ENCODE measurements at places on chromosomes 2 and 18.

- no peak overlapping the region for H3K27ac ChIP-seq
- no peaks in the 10 kb centered on the region for H3K4me1 ChIP-seq
- no peak overlapping the region for H3K4me3 ChIP-seq
- H3K36me3 ChIP-seq: no peaks in the 10 kb centered on the region
Observed at GRCh38 chr2:65316072-65316471, 88.4 kb downstream of the ACTR2 start.

DNA sequence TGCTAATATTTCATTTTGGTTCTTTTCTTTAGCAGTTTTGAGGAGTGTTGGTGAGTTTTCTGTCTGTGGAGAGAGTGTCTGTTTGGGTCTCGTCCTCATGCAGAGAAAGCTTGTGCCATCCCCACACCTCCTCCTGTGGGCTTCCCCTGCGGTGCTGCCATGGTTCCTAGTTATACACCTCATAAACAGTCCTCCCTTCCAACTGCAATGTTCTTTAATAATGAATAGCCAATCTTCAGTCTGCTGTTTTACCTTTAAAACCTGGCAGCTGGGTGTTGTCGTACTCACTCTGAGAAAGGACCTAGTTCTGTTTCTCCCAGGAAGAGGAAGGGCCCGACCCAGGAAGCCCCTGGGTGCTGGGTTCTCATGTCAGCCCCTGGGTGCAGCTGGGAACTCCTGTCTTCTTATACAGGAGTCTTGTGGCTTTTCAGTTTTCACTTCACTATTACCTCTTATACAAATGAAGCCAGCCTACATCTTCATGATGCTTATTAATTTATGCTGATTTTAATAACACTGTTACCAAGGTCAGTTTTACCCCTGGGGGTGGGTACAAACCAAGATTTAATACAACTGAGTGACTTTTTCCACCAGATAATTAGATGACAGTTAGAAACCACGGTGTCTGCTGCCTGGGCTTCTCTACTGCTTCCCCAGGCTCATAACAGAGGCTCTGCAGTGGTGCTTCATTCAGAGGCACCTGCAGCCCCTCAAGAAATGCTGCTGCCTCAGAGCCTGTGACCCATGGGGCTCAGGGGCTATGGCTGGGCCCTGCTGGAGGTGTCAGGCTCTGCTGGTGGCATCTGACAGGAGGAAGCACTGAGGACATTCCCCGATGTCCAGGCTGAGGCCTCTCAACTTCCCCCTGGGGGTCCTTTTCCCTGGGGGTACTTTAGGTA lies 59.1 kb downstream of the COA5 start:
- H3K4me1 ChIP-seq: no peaks in the 10 kb centered on the region
- no peaks in the 10 kb centered on the region for H3K27me3 ChIP-seq
- H3K36me3 ChIP-seq: peaks cover 22% of the 10 kb centered on the region
- no peak overlapping the region for H3K4me3 ChIP-seq

DNA sequence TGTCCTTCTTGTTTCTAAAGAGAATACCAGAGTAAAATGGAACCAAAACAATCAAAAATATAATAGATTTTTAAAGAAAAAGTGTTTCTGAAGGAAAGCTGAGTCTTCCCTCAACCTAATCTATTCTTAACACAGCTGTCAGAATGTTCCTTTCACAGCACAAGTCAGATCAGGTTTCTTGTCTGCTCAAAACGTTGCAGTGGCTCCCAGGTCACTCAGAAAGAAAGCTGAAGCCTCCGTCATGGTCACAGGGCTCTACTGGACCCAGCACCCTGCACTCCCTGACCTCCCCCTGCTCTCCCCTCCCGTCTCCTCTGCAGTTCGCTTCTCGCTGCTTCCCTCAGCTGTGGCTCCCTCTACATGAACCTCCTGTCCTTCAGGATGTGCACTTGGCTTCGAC lies 90.7 kb upstream of the PTPRM start:
- no peaks in the 10 kb centered on the region for H3K4me1 ChIP-seq
- no peaks in the 10 kb centered on the region for H3K36me3 ChIP-seq
- H3K27me3 ChIP-seq: no peaks in the 10 kb centered on the region
- no peak for DNase-seq

DNA sequence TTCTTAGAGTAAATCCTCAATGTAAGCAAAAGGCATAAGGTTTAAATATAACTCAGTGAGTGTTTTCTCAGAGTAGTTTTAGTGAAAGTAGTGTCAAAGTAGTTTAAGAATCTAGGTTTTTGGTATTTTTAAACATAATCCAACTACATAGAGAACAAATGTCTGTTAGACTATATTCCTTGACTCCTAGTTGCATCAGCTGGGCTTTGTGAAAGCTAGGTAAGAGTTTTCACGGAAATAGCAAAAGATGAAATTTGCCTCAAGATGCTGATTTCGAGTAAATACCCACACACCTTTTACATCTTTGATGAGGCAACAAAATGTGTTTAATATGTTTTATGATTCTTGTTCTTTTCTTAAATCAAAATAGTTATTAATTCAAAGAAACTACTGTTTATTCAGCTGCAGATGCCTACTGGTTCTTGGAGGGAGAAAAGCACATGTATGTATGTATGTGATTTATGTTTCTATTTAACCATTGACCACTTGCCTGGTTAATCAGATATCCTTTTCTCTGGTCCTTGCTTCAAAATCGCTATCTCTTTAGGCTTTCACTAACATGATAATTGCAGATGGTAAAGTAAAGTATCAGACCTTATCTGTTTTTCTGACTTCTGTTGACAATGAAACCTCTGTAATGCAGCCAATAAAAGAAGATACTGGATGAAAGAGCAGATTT lies 117.4 kb upstream of the NOSTRIN start:
- no peaks in the 10 kb centered on the region for H3K36me3 ChIP-seq
- no peaks in the 10 kb centered on the region for H3K4me1 ChIP-seq
- no peak for DNase-seq
- no peaks in the 10 kb centered on the region for H3K27me3 ChIP-seq

- no peak overlapping the region for H3K4me3 ChIP-seq
- H3K27ac ChIP-seq: no peak overlapping the region
- no peaks in the 10 kb centered on the region for H3K4me1 ChIP-seq
- H3K36me3 ChIP-seq: no peaks in the 10 kb centered on the region
Observed at GRCh38 chr18:63831080-63831788, 56.0 kb downstream of the SERPINB7 start.

DNA sequence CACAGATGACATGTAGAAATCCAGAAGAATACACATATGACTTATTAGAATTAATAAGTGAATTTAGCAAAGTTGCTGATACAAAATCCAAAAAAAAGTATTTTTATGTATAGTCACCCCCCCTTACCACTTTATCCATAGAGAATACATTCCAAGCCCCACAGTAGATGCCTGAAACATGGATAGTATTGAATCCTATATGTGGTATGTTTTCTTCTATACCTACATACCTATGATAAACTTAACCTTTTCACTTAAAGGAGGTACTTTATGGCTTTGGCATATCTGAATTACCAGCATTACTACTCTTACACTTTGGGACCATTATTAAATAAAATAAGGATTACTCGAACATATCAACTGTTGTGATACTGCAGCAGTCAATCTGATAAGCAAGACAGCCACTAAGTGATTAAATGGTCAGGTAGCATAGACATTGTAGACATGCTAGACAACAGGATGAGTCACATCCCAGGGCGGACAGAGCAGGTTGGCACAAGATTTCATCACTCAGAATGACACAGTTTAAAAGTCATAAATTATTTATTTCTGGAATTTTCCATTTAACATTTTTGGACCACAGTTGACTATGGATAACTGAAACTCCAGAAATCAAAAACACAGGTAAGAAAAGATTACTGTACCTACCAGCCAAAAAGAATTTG lies 208.2 kb upstream of the CHAC2 start:
- H3K36me3 ChIP-seq: no peaks in the 10 kb centered on the region
- H3K4me3 ChIP-seq: no peak overlapping the region
- no peak overlapping the region for H3K27ac ChIP-seq
- no peaks in the 10 kb centered on the region for H3K4me1 ChIP-seq
- DNase-seq: no peak
- no peaks in the 10 kb centered on the region for H3K27me3 ChIP-seq

DNA sequence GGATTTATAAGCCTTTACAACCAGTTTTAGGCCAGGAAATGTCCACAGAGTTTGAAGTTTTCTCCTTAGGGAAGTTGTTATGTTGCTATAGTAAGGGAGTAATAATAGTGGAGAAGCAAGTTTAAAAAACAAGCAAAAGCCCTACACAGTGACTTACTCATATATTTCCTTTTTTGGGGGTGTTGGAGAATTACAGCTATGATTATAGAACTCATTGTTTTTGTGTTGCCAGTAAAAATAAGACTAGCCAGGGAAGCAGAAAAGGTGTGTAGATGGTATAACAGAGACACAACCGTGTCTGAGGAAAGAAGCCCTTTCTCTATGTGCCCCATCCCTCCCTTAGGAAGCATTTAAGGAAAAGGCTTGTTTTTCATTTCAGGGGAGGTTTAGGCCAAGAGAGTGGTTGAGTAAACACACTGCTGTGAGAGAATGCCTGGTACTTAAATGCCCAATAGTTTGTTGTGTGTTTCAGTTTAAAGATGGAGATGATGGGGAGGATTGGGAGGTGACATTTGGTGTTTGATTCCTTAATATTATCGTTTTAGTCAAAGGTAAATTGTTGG lies 2.3 kb downstream of the VAPA start:
- no peaks in the 10 kb centered on the region for H3K36me3 ChIP-seq
- no peaks in the 10 kb centered on the region for H3K27me3 ChIP-seq
- peak overlapping the region; percentile 17 for H3K4me3 ChIP-seq
- H3K27ac ChIP-seq: peak overlapping the region; percentile 98
- no peak for DNase-seq

DNA sequence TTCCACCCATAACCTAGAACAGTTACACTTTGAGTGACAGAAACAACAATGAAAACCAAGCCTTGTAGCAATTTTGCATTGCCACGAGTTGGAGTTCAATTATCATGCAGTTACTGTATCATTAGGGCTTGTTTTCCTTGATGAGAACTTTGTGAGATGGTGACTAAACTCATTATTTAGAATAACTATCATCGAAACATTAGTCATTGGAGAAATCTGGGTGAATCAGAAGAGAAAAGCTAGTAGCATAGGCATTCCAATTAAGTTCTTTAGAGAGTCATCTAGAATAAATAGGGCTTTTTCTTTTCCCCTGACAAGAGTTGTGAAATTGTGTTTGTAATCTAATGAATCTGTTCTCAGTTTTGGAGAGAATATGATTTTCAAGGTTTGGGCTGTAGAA lies 122.8 kb upstream of the DOCK10 start:
- no peaks in the 10 kb centered on the region for H3K27me3 ChIP-seq
- no peak for DNase-seq
- H3K4me1 ChIP-seq: no peaks in the 10 kb centered on the region
- H3K4me3 ChIP-seq: no peak overlapping the region
- no peak overlapping the region for H3K27ac ChIP-seq

DNA sequence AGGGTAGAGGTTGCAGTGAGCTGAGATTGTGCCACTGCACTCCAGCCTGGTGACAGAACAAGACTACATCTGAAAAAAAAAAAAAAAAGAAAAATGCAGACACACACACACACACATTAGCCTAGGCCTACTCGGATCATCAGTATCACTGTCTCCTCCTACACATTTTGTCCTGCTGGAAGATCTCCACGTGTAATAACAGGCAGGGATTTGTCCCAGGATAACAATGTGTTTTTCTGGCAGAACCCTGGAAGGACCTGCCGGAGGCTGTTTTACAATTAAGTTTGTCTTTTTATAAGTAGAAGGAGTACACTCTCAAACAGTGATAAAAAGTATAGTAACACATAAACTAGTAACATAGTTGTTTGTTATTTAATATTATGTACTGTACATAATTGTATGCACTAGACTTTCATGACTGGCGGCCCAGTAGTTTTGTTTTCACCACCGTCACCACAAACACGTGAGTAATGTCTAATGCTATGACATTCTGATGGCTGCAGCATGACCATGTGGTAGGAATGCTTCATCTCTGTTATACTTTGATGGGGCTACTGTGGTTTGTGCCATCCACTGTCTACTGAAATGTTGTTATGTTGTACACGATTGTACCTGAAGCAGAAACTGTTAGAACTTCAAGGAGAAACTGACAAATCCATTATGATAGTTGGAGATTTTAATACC lies 130.6 kb downstream of the ATP9B start:
- no peaks in the 10 kb centered on the region for H3K27me3 ChIP-seq
- H3K4me3 ChIP-seq: no peak overlapping the region
- H3K27ac ChIP-seq: no peak overlapping the region
- H3K4me1 ChIP-seq: no peaks in the 10 kb centered on the region
- DNase-seq: no peak

DNA sequence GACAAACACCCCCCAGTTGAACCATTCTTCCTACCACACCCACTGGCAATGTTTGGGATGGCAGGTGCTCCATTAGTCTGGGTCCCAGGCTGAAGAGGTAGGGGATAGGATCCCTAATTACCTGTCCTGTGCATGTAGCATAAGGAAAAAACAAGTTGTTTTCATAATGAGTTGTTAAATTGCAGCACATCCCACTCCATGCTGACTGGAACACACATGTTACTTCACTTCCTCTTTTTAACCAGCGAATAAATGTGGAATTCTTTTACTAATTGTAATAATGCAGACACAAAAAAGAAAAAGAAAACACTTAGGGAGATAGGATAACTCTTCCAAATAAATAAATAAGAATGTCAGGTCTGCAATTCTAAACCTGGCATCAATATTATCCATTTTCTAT lies 11.8 kb upstream of the CBLN2 start:
- H3K36me3 ChIP-seq: no peaks in the 10 kb centered on the region
- no peak overlapping the region for H3K27ac ChIP-seq
- no peaks in the 10 kb centered on the region for H3K4me1 ChIP-seq
- no peak for DNase-seq

DNA sequence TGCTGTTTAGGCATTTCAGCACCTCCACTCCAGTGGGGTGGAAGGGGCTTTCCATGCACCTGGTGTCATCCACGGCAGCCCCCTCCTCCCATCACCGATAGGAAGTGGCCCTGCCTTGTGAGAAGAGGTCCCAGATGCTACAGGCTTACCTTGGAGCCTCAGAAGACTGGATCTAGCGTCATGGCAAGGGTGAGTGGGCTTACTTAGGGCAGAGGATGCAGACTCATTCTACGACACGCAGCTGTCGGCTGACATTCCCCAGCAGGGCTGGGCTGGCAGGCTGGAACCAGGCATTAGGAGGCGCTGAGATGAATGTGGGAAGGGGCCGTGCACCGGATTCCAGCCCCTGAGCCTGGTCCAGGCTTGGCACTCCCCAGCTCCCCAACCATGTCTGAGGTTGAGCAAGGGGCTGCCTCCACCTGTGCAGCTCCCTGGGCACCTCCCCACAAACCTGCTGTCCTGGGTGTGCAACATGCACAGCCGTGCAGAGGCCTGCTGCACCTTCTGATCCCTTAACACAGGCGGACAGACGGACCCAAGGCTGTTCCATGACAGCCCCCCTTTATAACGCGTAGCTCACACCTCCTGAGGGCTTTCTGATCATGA lies 1.7 kb upstream of the PRLH start:
- no peak overlapping the region for H3K4me3 ChIP-seq
- no peak for DNase-seq
- no peaks in the 10 kb centered on the region for H3K4me1 ChIP-seq

DNA sequence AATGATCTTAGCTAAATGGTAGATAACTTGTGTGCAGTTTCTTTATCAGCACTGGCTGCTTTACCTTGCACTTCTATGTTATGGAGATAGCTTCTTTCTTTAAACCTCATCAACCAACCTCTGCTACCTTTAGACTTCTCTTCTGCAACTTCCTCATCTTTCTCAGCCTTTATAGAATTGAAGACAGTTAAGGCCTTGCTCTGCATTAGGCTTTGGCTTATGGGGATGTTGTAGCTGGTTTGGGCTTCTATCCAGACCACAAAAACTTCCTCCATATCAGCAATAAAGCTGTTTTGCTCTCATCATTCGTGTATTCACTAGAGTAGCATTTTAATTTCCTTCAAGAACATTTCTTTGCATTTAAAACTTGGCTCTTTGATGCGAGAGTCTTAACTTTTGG lies 123.7 kb downstream of the PIK3C3 start:
- H3K4me1 ChIP-seq: no peaks in the 10 kb centered on the region
- no peaks in the 10 kb centered on the region for H3K27me3 ChIP-seq
- no peak overlapping the region for H3K27ac ChIP-seq
- DNase-seq: no peak

Data from naive thymus-derived CD4-positive, alpha-beta T cell (primary cell).